ENCODE measurements at places on chromosomes 3 and 15. TPM values are rescaled to one million over a fixed set of nuclear protein-coding genes. Genes with fewer than 3 reads are reported as not detected.

RHOV gene
- 19.4 TPM for total RNA-seq

GP5 gene
- total RNA-seq: 0.39 TPM

BCL2A1 gene
- 8.2 TPM for total RNA-seq

DNASE1L3 gene
- 4.1 TPM for total RNA-seq

DNA sequence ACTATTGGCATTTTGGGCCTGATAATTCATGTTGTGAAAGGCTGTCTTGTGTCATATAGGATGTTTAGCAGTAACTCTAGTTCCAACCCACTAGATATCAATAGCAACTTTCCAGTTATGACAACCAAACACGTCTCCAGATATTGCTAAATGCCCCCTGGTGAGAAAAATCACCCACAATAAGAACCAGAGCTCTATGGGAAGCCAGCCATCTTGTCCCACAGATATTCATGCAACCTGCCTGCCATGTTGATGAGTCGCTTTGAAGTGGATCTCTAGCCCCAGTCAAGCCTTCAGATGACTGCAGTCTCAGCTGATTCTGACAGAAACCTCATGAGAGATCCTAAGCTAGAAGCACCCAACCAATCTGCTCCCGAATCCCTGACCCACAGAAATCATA, 5.6 kb upstream of the TNIK start:
- DNase-seq: no peak

DNA sequence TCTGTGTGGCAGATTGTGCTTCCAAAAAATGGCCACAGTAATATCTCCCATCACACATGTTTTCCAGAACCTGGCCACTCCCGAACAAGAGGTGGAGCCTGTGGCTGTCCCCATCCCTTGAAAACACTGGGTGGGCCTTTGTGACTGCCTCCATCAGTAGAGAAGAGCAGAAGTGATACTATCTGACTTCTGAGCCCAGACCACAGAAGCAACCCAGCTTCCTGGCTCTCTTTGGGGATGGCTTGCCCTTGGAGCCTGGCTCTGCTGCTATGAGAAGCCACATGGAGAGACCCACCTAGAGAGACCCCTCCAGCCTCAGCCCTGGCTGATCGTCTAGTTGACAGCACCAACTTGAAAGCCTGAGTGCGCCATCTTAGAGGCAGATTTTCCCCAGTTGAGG, 39.8 kb upstream of the CMTM8 start:
- DNase-seq: no peak

DNA sequence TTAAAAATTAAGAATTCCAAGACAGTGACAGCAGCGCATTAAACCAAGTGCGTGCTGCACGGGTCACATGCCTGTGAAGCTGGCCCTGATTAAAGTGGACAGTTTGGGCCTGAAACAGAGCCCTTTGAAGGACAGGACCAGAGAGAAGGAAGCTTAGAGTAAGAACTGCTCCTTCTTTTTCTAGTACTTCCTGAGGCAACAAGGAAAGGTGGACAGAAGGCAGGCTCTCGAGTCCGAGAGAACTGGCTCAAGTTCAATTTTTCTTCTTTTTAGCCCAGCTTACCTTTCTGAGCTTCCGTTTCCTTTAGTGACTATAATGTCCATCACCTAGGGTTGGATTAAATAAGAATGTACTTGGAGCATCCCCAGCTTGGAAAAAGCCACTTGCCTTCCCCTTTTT, 26.9 kb downstream of the ANP32A start:
- no peak for DNase-seq

- DNase-seq: no peak
Observed at GRCh38 chr15:52308446-52309153, 13.0 kb upstream of the MYO5C start.

GRCh38 chr3:67034371-67034770, 36.3 kb downstream of the KBTBD8 start:
- peak; percentile 91 for DNase-seq

DNA sequence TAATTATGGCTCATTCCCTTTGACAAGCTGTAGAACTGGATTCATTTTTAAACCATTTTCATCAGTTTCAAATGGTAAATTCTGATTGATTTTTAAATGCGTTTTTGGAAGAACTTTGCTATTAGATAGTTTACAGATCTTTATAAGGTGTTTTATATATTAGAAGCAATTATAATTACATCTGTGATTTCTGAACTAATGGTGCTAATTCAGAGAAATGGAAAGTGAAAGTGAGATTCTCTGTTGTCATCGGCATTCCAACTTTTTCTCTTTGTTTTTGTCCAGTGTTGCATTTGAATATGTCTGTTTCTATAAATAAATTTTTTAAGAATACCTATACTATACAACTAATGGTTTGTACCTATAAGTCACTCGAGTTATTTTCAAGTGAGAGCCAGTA, 62.7 kb downstream of the PXYLP1 start:
- DNase-seq: no peak

DNA sequence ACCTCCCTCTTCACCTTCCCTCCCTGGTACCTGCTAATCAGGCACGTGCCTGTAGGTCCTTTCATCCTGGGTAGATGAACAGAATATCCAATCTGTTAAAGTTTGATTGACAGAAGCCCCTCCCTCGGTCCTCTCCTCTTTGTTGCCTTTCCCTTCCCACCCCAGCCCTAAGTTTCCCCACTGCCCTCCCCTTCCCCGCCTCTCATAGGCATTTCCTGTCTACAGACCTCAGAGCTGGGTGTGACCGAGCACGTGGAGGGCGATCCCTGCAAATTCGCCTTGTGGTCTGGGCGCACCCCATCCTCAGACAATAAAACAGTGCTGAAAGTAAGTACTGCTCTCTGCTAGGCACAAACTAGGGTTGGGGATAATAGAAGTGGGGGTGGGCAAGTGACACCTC, 239.2 kb upstream of the UMPS start:
- DNase-seq: no peak

- DNase-seq: no peak
Observed at GRCh38 chr15:66169625-66170024, 83.9 kb downstream of the MEGF11 start.

DNA sequence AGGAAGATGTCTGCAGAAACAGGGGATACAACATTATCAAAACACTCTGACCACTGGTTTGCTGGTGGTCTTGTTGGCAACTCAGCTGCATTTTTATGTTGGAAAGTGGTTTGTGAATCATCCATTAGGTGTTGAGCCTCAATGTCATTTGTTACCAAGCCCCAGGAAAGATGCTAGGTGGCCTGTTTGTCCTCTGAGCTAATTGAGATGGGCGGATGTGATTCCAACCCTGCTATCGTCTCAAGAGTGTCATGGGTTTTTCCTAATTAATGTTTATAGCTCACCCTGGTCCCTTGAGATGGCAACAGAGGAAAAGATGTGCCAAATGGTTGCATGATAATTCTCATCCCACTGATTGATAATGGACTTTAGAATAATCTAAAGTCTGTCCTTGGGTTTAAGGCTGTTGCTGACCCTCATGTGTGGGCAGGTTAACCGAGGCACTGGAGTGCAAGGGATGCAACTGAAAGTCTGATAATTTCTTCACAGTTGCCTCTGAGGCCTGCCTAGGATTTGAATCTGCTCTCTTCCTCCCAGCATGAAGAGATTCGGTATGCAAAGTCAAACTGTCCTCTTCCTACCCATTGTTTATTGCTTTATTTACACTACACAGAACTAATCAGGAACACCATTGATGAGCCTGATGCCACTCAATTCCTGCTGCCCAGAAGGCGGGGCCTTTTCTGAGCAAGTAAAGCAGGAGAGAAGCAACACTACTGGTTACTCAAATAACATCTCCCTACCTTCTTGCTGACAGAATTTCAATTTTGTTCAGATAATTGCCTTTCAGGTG, 166.2 kb upstream of the TBC1D5 start:
- no peak for DNase-seq
